ENCODE measurements at places on chromosomes 1 and 21. TPM values are rescaled to one million over a fixed set of nuclear protein-coding genes. Genes with fewer than 3 reads are reported as not detected.

GRCh38 chr1:233252441-233252840, 43.1 kb downstream of the PCNX2 start:
- H3K4me1 ChIP-seq, result no peaks in the 10 kb centered on the region
- no peak overlapping the region for H3K27ac ChIP-seq
- H3K36me3 ChIP-seq, result no peaks in the 10 kb centered on the region

The OR2T2 gene
- not detected for total RNA-seq

The MATN1 gene
- total RNA-seq, result 0.71 TPM

The FCGR3A gene
- 0.66 TPM for total RNA-seq

The PLA2G4A gene
- total RNA-seq, result 7.1 TPM

The CD1E gene
- 0.18 TPM for total RNA-seq

- H3K36me3 ChIP-seq, result no peaks in the 10 kb centered on the region
- peaks cover 4% of the 10 kb centered on the region for H3K27me3 ChIP-seq
- peak within 1 kb of the TSS; percentile 81 for H3K4me3 ChIP-seq
- DNase-seq, result peak; percentile 94
Measured at GRCh38 chr1:64469977-64470664, at the start of gene CACHD1. TSS of gene CACHD1 (plus strand) at chr1:64470129. CDS start at chr1:64470745, 616 bp downstream.

The KCNQ4 gene
- 6.3 TPM for total RNA-seq

DNA sequence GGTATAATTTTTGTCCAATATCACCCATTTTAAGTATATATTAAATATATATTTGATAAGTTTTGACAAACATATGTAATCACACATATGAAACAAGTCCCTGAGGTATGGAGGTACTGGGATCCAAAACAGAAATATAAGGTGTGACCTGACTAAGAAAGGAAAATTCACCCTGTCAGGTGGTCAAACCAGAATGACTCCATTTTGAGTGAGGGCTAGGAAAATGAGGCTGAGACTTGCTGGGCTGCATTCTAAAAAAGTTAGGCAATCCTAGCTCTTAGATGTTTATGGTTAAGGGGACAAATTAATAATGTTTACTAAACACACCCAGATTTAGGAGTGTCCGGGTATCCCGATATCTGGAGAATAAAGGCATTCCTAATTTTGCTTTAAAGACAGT, 11.6 kb upstream of the SLC19A2 start:
- H3K36me3 ChIP-seq, result no peaks in the 10 kb centered on the region
- no peaks in the 10 kb centered on the region for H3K4me1 ChIP-seq
- no peaks in the 10 kb centered on the region for H3K27me3 ChIP-seq

The SPRR3 gene
- not detected for total RNA-seq

- DNase-seq, result no peak
- peaks cover 14% of the 10 kb centered on the region for H3K4me1 ChIP-seq
- H3K36me3 ChIP-seq, result no peaks in the 10 kb centered on the region
- no peak overlapping the region for H3K27ac ChIP-seq
Measured at GRCh38 chr21:37668462-37669239, 247.6 kb downstream of the KCNJ6 start.

Data from muscle of leg (tissue), 16 donors.